ENCODE measurements at places on chromosomes 2 and 18. TPM values are rescaled to one million over a fixed set of nuclear protein-coding genes. Genes with fewer than 3 reads are reported as not detected.

DNA sequence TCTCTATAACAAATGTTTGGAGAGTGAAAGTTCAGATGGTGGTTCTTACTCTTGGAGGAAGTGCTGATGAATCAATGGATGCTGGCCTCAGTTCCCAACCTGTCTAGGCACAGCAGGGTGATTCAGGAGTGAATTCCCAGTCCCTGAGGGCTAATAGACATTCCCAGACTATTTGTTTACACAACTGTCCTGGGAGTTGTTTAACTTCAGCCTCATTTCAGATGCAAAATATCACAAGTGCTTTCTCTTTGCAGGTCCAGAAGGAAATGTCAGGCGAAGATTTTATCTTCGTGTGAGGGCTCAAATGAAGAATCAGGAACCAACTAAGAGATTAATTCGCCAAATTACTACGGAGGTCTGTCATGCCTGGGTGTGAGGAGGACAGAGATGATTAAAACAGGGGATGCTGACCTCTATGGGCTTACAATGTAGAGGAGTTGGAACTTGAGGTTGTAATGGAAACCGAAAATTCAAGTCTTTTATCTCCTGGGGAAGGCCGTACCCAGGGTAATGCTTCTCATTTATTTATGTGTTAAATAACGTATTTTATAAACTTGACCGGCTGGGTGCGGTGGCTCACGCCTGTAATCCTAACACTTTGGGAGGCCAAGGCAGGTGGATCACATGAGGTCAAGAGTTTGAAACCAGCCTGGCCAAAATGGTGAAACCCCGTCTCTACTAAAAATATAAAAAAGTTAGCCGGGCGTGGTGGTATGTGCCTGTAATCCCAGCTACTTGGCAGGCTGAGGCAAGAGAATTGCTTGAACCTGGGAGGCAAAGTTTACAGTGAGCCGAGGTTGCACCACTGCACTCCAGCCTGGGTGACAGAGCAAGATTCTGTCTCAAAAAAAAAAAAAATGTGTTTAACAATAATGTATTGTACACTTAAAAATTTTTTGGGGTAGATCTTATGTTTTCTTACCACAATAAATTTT is 38.7 kb upstream of the SLC1A4 start:
- DNase-seq: no peak

GRCh38 chr18:46601141-46601805 is 55.7 kb downstream of the LOXHD1 start:
- no peak for DNase-seq

DNA sequence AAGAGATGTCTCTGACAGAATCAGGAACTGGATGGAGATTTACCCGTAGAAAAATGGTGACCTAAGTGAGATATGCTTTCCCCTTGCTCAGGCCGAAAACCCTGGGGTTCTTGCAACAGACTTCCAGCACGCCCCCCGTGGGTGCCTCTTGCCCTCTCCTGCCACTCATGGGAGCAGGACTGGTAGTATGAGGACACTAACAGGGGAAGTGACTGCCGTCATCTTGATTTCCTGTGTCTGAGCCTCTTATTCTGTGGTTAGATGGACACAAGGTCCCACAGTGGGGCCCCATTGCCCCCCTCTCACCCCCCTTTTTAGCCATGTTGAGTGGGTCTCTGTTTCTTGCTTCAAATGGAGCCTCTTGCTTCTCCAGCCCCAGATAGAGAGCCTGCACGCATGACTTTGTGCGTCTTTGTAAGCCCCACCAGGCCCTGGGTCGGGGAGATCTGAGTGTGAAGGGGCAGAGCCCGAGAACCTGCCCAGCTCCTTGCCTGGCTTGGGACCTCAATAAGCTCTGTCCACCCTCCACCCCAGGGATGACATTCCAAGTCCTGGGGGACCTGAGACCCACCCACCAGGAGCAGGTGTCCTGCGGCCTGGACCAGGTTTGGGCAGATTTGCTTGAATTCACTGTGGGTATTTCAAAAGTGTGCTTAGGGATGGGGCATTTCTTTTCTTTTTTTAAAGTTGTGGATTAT is 12.6 kb downstream of the GNLY start:
- DNase-seq: no peak

DNA sequence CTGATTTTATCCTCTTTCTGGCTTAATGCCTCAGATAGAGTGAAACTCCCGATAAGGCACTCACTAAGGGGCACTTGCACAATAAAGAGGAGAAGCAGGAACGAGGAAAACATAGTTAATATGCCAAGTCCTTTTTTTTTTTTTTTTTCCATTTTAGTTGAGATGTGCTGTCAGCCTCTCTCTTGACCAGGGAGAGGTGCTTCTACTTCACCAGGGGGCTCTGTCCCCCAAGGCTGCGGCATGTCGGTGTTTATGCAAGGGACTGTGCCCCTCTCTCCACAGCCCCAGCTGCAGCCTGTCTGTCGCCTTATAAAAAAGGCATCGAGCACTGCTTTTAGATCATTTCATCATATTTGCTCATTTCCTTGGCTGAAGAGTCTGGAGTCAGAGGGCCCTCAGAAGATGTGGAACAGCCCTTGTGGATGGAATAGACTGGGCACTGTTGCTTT is 178.1 kb downstream of the SLC8A1 start:
- no peak for DNase-seq

- no peak for DNase-seq
These were observed 21.6 kb upstream of the MAPRE3 start for GRCh38 chr2:26948800-26949199.

The BABAM2 gene
- total RNA-seq: 14.7 TPM

The TMEM127 gene
- total RNA-seq: 14.7 TPM

DNA sequence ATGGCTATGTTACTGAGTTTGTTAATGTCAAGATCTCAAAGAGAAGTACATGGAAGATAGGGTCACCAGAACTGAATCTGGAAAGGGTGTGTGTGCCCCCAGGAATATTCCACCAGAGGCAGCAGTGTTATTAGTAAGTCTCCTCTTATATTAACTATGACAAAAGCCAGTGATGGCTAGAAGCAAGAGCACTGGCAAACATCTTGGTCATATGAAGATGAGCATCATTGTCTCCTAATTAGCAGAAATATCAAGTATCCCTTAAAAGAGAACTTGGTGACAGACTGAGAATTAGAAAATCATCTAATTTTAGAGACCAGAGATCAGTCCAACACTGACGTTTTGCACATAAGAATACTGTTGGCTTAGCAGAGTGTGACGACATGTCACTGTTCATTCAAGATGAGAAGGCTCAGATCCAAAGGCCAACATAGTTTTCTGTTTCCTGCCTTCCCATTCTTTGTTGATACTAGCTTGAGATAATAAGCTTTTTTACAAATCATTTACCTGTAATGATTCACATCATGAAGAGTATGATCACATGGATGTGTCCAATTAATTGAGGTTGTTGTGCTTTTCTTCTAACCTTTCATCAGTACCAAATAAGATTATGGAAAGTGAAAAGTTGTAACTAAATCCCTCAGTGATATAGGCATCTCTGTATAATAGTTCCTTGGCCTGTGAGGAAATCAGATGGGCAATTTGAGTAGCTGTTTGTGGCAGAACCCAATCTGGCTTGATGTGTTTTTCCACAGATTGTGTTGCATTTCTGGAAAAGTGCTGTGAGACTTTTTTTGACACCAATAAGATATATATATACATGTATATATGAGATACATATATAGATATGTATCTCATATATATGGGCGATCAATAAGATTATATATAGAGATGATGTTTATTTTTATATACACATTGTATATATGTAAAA is 44.5 kb downstream of the MAPRE2 start:
- DNase-seq: no peak

- no peak for DNase-seq
These were observed 11.7 kb downstream of the PROC start for GRCh38 chr2:127429844-127430425.

- no peak for DNase-seq
These were observed 61.6 kb upstream of the LINC00305 start for GRCh38 chr18:64210401-64210949.

GRCh38 chr2:101725515-101726192 is 28.1 kb downstream of the MAP4K4 start:
- no peak for DNase-seq

The CNGA3 gene
- 1.2 TPM for total RNA-seq

DNA sequence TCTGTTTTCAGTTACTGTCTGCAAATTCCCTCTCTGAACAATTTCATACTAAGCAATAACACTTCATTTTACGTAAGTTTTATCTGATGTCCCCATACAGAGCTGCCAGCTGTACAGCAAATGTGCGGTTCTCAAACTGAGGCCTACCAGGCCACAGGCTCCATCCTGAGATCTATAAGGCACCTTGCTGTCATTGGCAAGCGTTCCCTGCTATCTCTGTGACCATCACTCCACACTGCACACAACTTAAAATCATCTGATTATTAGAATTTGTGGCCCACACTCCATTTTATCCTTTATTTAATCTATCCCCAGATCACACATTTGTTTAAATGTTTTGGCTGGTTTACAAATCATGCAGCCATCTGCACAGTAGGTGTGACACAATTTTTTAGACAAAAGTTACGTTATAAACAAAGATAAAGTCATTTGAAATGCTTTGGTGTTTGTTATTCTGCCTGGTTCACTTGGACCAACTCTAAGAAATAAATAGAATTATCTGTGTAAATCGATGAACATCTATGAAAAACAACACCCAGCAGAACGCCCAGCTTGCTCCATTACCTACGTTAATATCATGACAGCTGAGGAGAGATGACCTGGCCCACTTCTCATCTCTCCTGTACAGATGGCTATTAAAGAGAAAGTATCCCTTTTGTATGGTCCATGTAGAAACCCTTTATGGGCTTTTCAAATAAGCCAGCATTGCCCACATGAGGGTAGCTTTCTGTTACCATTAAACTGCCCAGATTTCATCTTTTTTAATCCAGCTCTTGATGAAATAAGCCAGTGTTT is 162.4 kb downstream of the ZNF521 start:
- DNase-seq: no peak

The CPO gene
- not detected for total RNA-seq

Data from frontal cortex (tissue), 4 donors.